Muscle of leg (tissue), 16 donors: ENCODE measurements at places on chromosomes 6 and 20. TPM values are rescaled to one million over a fixed set of nuclear protein-coding genes. Genes with fewer than 3 reads are reported as not detected.

- DNase-seq: no peak
Measured at GRCh38 chr20:2137552-2138201, 36.0 kb downstream of the STK35 start.

DNA sequence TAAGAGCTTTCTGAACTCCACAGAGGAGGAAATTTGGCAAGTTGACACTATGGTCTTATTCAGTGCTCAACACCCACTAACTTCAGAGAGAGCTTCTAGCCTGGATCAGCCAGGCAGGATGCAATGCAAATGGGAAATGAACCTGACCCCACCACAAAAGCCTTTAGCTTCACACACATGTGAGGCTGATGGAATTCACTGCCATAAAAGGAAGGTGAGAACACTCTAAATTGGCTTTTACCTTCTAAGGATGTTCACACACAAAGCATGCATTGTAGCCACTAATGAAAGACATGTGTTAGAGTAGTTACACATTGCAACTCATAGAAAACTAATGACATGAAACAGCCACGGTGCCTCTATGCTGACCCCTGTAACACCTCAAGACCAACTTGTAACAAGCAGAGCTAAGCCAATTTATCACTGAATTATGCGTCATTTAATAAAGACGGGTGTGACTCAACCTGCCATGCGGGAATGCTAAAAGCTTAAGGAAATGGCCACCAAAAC lies 262.1 kb downstream of the HACE1 start:
- peak; percentile 35 for DNase-seq

GRCh38 chr6:141077355-141078333 lies 1055.1 kb upstream of the GJE1 start:
- no peak for DNase-seq

DNA sequence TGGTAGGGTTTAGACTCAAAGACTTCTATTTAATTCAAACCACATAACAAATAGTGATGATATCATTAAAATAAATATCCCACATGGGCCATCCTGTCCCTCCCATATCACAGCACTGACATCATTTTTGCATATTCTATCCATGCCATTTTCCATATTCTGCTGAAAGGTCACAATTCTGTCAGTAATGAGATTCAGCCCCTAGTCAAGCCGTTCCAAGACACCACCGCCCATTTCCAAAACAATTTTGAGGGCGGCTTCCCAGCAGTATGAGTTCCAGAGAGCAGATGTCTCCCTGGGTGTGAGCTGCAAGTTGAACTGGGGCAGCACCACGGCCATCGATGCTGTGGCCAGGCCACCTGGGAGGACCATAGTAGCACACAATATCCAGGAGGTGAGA lies 65.1 kb upstream of the PLEKHG1 start:
- peak; percentile 94 for DNase-seq

GRCh38 chr6:70708448-70708847 lies 40.8 kb downstream of the SMAP1 start:
- DNase-seq: no peak

GRCh38 chr6:118959903-118960302 lies 24.9 kb upstream of the MCM9 start:
- no peak for DNase-seq

GRCh38 chr20:36862857-36863668 lies 12.9 kb upstream of the TLDC2 start:
- no peak for DNase-seq

DNA sequence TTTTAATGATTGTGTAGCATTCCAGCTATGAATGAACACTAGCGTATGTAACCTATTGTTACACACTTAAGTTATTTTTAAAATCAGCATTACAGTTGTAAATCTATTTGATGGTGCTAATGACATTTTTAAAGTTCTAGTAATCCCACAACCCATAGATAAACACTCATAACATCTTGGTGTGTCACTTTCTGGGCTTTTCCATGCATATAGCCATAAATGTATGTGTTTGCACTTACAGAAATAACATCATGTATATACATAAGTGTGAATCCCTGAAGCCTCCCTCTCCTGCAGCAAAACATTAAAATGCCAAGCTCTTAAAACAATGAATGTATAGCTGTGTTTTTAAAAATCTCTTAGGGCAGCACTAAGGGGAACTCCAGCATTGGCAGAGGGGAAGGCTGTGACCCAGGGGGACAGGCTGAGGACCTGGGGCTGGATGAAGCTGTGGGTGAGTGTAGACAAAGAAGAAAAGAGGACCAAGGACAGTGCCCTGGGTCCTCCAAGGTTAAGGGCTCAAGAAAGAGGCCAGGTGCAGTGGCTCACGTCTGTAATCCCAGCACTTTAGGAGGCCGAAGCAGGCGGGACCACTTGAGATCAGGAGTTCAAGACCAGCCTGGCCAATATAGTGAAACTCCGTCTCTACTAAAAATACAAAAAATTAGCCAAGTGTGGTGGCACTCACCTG lies 929 bp upstream of the CENPB start:
- peak; percentile 17 for DNase-seq

RIPPLY2 gene
- total RNA-seq: not detected

RIPOR3 gene
- total RNA-seq: 5.0 TPM
